NCI-H460 (cell line): ENCODE measurements at places on chromosomes 11 and 22.

- DNase-seq = no peak
Measured at GRCh38 chr11:117796872-117797529, at the start of gene DSCAML1. Gene DSCAML1, minus strand, starts transcription at chr11:117797216. Its CDS starts 137 bp downstream, at chr11:117797079.

DNA sequence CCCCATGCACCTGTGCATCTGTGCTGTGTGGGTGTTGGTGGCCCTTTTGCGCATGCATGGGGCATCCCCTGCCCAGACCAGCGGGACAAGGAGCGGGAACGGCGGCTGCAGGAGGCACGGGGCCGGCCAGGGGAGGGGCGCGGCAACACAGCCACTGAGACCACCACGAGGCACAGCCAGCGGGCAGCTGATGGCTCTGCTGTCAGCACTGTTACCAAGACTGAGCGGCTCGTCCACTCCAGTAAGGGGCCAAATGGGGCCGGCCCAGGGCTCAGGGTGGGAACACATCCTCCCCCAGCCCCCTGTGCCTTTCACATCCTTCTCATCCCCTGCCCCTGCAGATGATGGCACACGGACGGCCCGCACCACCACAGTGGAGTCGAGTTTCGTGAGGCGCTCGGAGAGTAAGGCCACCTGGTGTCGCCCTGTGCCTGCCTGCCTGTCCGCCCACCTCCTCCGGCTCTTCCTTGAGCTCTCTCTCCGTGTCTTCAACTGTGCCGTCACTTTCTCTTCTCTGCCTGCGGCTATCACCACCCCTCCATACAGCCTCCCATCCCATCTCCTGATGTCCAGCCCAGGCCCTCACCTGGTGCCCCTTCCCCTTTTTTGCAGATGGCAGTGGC, 10.6 kb downstream of the SELENOM start:
- DNase-seq = no peak

- no peak for DNase-seq
Measured at GRCh38 chr11:2310073-2310785, 8.4 kb downstream of the TSPAN32 start.

- no peak for DNase-seq
Measured at GRCh38 chr11:33444835-33445594, 187.8 kb downstream of the HIPK3 start.

GRCh38 chr22:44347549-44347948, 34.8 kb upstream of the SHISAL1 start:
- no peak for DNase-seq

DNA sequence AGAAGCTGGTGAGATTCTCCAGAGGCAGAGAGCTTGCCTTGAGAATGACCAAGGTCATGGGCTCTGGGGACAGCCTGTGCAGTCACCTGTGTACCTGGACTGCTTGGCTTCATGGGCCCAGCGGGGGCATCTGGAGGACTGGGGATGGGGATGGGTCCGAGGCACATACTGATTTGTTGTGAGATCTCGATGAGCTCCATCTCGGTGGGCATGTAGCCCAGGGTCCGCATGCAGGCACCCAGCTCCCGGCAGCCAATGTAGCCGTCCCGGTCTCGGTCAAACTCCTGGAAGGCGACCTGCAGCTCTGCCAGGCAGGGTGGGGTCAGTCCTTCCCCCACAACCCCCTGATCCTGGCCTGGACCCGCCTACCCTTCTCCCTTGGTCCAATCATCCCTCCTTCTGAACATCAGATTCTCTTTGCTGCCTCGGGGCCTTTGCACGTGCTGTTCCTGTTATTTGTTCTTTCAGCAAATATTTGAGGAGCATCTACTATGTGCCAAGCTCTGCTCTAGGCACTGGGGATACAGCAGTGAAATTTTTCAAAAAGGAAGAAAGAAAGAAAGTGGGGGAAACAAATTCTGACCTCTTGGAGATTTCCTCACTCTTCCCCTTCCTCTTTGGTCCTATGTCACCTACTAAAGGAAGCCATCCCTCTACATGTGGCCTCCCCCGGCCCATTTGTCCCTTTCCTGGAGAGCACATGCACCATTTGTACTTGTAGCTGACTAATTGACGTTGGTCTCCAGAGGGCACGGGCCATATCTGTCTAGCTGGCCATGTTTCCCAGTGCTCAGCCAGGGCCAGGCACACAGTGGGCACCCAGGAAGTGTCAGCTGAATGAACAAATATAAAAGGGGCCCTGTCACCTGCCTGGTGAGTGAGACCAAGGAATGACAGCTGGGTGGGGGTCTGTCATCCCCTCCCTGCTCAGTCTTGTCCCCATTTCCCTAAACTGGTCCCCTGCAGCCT, 2.1 kb downstream of the CABP2 start:
- DNase-seq = no peak

DNA sequence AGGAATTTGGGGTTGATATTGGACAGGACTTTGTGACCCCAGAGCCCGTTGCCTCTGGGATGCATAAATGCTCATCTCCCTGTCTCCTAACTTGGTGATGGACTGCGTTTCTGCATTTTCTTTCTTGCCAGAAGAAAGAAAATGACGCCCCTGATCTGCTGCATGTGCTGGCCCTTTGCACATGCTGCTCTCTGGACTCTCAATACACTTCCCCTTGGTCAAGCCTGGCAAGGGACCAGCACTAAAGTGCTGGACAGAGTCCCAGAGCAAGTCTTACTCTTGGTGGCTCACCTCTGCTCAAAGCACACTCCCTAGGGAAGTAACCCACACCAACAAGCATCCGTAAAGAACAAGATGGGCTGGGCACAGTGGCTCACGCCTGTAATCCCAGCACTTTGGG, 40.7 kb downstream of the MYH9 start:
- DNase-seq = no peak

- no peak for DNase-seq
Measured at GRCh38 chr11:13012056-13012661, 3.0 kb downstream of the RASSF10 start.

- DNase-seq = no peak
Measured at GRCh38 chr11:61413496-61413895, 16.3 kb downstream of the CPSF7 start.

DNA sequence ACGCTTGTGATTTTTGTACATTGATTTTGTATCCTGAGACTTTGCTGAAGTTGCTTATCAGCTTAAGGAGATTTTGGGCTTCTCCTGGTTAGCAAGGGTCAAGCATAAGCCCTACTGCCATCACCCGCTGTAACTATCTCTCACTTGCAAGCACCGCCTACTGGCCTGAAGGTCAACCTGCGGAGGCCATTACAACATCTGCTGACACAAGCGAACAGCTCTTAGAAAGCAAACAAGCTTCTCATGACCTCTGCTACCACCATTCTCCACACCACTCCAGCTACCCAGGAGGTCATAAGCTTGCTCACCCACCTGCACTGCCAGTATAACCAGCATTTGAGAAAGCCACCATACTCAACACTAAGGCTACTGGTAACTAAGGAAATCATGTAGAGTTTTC, 288.4 kb upstream of the KIRREL3 start:
- DNase-seq = no peak

DNA sequence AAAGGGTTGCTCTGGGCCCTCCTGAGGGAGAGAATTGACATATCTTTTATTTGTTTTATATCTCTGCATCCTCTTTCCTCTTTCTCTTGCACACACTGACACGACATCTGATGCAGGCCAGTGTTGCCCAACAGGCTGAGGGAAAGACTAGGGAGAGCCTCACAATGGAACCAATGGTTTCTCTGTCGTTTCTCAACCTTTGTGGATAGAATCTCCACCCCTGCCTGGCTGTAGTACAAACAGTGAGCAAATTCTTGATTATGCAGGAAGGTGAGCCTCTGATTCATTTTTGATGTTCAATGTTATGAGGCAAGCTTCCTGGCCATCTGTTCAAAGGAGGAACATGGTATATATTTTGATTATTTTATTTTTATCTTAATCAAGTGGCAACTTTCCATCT, 49.8 kb upstream of the PLET1 start:
- no peak for DNase-seq

- DNase-seq = no peak
Measured at GRCh38 chr11:89521294-89521693, 30.1 kb upstream of the NOX4 start.

DNA sequence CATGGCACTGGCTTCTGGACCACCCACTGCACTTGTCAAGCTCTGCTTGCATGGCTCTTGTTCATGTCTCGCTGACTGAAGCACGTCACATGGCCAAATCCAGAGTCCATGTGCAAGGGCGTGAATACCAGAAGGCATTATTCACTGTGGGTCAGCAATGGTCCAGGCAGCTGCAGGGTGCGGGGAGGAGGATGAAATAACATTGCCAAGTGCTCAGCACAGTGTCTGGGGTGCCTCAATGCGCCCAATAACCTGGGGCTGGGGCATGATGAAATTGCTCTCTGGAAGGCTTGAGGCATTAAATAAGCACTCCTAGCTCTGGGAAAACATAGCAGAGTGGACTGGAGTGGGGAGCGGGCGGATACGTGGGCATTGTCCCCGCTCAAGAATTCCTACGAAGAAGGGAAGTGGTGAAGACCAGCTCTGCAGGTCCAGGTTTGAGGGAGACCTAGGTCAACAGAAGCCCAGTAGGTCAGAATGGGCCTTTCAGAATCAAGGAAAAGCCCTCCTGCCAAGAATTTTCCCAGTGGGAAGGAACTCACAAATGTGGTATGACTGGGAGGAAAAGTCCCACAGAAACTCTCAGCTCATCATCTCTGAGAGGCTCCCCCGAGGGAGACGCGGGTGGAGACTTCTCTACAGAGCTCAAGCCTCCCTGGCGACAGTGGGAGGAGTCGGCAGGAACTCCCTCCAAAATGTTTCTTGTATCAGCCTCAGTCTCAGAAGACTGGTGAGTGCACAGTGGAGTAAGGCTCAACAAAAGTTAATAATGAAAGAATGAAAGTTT, 15.3 kb upstream of the ACCSL start:
- DNase-seq = no peak
